ENCODE measurements at places on chromosomes 16 and 17.

GRCh38 chr16:65546353-65546791 lies 424.5 kb upstream of the CDH11 start:
- DNase-seq: no peak

GRCh38 chr16:85271198-85271597 lies 158.9 kb upstream of the CIBAR2 start:
- DNase-seq: no peak

GRCh38 chr17:335691-336090 lies 16.9 kb downstream of the RPH3AL start:
- no peak for DNase-seq

DNA sequence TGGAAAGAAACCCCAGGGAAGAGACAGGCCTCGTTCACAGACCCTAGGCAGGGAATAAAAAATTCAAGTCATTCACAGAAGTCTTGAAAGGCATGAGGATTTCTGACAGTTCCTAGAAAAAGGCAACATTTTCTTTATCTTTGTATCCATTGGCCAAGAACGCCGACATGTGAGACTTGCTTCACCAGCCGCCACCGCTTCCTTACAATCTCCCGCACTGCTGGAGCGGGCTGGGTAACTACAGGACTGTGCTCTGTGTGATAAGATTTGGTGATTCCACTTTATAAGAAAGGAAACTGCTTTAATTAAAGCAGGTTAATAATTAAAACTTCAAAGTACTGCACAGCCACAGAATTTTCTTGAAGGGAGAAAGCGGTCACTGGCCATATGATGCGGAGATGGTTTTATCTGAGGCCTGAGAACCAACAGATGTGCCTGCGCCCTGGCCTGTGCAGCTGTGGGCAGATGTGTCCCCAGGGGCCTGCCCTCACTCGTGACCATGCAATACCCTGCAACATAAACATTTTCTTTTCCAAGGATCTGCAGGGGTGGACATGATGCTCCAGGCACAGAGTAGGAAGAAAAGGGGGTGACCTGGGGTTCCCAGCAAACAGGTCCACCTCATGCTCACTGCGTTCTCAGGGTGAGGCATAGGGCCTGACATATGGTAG lies 13.0 kb upstream of the LGALS3BP start:
- DNase-seq: no peak

DNA sequence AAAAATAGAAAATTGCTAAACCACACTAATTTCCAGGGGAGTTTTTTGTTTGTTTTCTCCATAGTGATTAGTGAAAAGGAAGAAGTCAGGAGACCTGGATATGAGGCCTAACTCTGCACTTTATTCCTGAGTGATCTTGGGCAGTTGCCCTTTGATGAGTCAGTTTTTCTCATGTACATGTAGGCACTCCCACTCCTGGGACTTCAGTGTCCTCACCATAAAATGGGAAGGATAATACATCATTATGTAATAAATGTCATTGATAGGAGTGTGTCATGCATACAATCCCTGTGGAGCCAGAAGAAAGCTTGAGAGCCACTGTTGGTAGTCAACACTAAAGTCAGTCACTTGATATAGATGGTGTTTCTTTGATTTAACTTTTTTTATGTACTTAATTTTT lies 32.5 kb downstream of the WIPF2 start:
- DNase-seq: no peak

DNA sequence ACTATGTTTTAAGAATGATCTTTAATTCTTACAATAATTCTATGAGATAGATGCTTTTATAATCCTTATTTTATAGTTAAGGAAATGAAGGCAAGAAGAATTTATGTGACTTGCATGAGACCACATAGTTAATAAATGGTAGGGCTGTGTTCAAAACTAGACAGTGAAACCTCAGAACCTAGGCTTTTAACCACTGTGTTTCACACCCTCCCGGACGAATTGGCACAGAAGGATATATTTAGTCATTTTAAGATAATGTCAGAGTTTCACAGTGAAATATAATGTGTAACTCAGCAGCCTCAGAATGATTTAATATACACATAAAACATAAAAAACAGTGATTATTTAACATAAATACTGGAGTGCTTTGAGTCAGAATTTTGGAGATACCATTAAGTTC lies 57.0 kb downstream of the NSRP1 start:
- DNase-seq: no peak

DNA sequence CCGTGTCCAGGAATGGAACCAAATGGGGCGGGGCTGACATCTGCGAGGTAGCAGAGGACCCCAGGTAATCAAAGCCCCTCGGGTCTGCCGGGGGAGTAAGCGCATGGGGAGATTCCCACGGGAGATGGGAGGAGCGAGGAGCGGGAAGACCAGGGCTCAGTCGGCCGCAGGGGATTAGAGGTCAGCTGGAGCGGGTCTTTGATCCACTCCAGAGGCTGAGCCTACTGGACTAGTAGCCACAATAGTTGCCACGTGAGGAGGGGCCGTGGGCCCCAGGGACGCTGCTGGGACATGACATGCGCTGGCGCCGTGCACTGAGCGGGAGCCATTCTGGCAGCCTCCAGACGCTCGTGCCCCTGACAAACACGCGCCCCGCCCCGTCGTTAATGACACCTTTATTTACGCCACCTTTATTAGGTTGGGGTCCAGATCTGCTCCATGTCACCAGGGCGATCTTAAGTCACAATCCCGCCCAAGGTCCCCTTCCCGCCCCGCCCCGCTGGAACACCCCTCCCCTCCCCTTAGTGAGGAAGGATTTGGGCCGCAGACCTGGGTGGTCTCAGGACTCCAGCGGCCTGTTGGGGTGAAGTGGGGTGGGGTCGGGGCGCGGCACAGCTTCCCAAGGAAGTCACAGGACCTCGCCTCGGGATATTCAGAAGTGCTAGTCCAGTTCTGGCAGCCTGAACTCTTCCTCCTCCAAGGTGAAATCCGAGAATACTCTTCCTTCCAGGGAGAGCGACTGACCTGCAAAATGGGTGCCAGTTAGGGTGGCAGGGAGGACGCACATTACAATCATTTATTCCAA lies 15.0 kb downstream of the PPY start:
- peak; percentile 30 for DNase-seq

- DNase-seq: peak; percentile 71
Measured at GRCh38 chr16:9597967-9598730, 506.7 kb downstream of the HAPSTR1 start.

DNA sequence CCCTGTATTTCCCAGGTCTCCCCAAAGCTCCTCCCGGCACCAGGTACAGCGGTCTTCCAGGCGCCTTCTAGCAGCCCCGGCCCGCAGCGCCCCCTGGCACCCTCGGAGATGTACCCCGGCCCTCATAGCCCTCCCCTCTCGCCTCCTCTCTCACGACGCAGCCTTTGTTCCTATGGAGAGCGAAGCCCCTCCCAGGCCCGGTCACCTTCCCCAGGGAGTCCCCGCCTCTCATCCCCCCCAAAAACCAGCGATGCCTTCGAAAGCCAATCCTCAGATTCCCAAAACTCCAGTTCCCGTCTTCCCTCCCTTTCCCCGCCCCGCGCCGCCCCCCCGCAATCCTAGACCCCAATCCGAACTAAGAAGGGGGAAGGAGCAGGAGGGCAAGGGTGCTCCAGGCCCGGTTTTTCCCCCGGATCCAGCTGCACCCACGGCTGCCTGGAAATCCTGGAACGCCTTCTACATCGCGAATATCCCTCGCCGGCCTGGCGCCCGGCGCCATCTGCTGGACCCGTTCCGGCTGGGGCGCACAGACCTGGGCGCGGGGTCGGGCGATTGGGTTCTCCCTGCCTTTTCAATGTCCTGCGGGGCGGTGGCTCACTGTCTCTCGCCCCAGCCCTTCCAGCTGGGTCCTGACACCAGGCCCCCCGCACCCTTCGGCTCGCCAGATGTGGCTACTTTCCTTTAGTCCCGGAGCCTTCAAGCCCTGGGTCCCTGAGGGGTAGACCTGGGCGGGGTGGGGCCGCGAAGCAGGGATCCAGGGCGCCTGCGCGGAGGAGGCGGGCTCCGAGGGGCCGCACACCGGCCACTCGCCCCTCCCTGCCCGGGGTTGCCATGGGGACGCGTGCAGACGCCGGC lies at the start of gene DNAH2:
Gene DNAH2, plus strand, starts transcription at position 844 of the 855 bp plus-strand sequence. CDS start 1,991 bp downstream, outside the sequence.
- DNase-seq: peak; percentile 84

DNA sequence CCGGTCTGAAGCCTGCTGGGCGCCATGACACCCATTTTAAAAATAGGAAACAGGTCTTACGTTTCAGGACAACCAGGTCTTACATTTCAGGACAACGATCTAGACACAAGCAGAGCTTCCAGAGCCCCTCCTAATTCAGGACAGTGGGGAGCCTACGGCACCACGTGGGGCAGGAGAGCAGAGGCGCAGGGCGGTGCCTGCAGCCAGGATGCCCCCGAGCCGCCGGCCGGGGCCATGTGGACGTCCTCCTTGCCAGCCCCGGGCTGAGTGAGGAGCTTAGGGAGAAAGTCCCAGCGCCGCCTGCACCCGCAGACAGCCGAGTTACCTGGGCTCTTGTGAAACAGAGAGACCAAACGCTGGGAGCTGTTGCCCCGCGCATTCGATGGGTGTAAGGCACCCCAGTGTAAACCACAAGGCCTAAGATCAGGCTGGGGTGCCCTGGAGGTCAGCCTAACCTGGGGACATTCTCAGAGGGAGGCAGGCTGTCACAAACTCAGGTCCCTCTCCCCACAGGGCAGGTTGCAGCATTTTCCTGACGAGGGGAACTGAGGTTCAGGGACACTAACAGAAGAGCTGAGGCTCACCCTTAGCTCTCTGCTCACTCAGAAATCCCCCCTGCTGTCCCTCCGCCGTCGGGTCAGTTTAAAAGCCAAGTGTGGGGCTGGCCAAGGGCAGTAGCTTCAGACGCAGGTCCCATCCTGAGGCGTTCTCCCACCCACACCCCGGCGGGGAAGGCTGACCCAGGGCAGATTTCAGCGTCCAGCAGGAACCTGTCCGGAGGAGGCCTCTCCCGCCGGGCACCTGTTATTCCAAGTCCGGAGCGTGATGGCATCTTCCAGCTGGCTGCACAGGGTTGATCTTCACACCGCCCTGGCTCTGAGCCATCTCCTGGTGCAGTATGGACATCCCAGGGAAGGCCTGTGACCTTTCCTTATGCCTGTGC lies 1.8 kb upstream of the NOTUM start:
- DNase-seq: no peak

DNA sequence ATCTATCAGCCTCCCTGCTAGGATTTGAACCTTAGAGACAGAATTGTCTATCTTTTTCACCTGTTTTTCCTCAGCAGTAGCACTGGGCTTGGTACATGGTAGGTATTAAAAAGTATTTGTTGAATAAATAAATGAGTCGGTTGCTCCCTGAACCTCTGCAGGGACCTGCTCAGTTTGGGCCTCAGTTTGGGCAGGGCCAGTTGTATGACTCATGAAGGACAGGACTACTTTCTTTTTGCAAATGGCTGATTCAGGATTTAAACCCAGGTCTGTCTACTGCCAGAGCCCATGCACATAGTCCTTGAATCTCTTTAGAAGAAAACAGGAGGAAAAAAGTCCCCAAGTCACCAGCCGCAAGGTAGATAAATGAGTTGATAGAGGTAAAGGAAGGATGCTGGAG lies 3.1 kb downstream of the MMP2 start:
- no peak for DNase-seq

GRCh38 chr16:85094176-85094805 lies 18.0 kb downstream of the CIBAR2 start:
- DNase-seq: no peak

DNA sequence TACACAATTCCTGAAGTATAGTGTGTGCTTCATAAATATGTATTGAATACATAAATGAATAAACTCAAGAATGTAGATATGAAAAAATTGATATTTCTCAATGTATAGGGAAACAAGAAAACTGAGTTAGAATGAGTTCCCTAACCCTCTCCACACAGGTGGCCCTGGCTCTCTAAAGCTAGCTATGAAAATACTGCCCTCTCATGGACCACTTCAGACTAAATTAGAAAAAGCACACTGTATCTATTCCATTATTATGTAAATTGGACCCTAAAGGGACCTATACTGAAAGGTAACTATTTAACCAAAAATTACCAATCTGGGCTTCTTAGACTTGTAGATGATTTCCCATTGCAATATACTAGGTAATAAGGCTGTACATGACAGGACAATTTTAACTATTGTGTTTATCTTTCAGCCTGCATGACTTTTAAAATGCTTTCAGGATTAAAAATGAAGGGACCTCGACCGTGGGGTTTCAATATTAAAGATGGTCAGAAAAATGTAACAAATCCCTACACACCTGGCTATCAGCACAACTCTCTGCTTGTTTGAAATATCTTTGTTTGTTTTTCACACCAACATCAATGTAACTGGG lies 672.5 kb upstream of the KIF2B start:
- DNase-seq: no peak

- DNase-seq: no peak
Measured at GRCh38 chr17:44892250-44892649, 7.0 kb downstream of the EFTUD2 start.

Data from K562 (cell line).